ENCODE measurements at places on chromosomes 12 and 14. TPM values are rescaled to one million over a fixed set of nuclear protein-coding genes. Genes with fewer than 3 reads are reported as not detected.

POTEM gene
- not detected for total RNA-seq

CHST11 gene
- 47.8 TPM for total RNA-seq

CIROP gene
- total RNA-seq = not detected

BCL2L2 gene
- 0.86 TPM for total RNA-seq

LUM gene
- not detected for total RNA-seq

BMAL2 gene
- 21.6 TPM for total RNA-seq

TAMALIN gene
- 8.4 TPM for total RNA-seq

GLIPR1L1 gene
- not detected for total RNA-seq

MSRB3 gene
- not detected for total RNA-seq

CCND2 gene
- 784 TPM for total RNA-seq

DNA sequence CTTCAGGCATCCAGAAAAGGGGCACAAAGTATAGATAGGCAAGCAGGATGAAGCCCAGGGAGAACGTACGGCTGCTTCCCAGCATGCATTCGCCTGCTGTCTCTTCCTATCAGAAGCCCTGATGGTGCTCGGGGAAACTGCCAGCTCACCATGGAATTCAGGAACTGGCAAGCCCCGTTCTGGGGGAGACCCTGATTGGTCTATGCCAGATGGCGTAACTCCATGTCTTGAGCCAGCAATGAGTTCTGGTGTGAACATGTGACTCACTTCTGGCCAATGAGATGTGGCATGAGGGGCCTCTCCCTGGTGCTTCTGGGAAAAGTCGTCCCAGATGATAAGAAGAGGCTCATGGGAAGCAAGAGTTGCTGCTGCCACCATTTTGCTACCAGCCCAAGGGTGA, 270.8 kb downstream of the BCL11B start:
- DNase-seq = no peak

GRCh38 chr14:103721334-103722120, 5.9 kb downstream of the ZFYVE21 start:
- DNase-seq = no peak

- no peak for DNase-seq
Observed at GRCh38 chr12:78240827-78241226, 410.1 kb downstream of the NAV3 start.

- no peak for DNase-seq
Observed at GRCh38 chr12:11633968-11634367, 15.5 kb upstream of the ETV6 start.

DNA sequence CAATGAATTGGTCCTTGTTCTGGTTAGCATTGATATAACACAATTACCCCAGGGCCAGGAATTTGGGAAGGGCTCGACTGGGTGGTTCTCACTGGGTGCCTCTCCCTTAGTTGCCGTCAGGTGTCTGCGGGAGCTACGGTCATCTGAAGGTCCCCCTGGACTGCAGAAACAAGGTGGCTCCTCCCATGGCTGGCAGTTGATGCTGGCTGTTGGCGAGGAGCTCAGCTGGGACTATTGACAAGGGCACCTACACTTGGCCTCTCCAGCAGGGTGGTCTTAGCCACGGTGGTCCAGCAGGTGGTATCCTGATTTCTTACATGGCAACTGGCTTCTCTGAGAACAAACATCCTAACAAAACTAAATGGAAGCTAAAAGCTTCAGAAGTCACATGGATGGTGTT, 41.0 kb upstream of the RGS6 start:
- no peak for DNase-seq

- peak; percentile 73 for DNase-seq
Observed at GRCh38 chr12:118377884-118378470, 1.6 kb downstream of the SUDS3 start.

DNA sequence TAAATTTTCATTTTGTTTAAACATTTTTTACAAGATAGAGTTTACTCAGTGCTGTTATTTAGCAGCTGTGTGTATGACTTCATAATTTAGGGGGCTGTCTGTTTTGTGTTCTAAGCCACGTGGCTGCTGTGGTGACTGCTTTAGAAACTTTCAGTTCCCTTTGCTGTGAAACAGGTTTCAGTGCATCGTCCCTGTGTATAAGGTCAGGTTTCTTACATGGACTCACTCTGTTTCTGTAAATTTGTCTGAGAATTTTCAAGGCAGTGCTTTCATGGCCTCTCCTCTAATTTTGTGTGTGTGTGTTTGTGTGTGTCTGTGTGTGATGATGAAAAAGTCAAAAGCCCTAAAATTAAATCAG, 32.4 kb downstream of the BICD1 start:
- DNase-seq = no peak

GRCh38 chr14:104604458-104605449, at the start of gene TMEM179:
Gene TMEM179, minus strand, starts transcription at chr14:104604772. Its CDS starts 31 bp downstream, at chr14:104604741.
- no peak for DNase-seq

DNA sequence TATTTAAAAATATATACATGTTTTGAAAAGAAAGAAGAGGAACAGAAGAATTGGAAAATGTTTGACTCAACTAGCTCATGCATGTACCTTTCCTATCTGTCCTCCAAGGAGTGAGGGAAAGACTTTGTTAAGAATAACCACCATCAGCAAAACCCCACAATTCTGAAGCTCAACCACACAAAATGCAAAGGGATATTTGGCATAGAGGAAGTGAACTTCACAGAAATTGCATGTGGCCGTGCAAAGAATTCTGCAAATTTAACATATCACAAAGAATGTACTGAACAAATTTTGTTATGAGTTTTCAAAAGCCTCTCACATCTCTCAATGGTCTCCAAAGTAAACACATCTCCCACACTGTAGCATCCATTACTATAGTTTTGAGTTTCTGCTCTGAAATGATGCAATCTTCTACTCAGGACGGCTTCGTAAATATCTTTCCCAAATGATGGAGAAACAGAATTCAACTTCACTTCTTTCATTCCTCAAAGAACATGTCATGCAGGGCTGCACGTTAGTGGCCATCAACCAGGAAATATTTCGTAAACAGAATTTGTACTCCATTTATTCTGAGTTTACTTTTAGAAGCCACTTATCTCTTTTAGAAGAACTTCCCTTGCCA, 17.6 kb downstream of the DUSP6 start:
- no peak for DNase-seq

GRCh38 chr12:15770581-15770980, 18.6 kb downstream of the EPS8 start:
- no peak for DNase-seq

- no peak for DNase-seq
Observed at GRCh38 chr14:37594971-37595808, at the start of the genes FOXA1 and TTC6. Gene FOXA1, minus strand, starts transcription at chr14:37595249. Its CDS starts 277 bp downstream, at chr14:37594972. Gene TTC6, plus strand, starts transcription at chr14:37595629. Its CDS starts 26,436 bp downstream, at chr14:37622065.

- DNase-seq = no peak
Observed at GRCh38 chr12:73719223-73719622, 818.4 kb upstream of the ATXN7L3B start.

DNA sequence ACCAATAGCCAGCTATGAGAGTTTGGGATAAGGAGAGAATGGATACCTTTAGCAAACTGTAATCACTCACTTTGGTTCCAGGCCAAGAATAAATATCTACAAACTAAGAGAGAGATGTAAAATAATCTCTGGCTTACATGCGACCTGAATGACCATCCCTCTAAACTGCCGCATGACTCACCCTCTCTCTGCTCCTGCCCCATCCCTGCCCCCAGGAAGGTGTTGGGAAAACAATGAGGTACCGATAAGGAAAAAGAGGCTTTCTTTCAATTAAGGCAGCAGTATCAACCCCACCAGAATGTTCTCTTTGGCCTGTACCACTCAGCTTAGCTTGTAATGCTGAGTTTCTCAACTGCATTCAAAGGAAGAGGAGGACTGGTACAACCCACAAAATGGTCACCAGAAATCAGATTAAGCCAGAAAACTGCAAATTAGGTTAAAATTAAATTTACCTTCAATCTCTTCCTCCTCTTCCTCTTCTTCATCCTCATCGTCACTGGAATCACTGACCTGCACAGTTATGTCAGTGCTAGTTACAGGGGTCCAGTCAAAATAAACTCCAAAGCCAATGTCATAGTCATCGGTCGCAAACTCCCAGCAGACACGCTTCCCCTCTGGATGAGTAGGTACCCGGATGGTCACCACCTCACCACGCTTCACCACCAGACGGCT, 22.0 kb downstream of the GSTZ1 start:
- DNase-seq = no peak

GRCh38 chr12:124952295-124952694, 36.6 kb downstream of the DHX37 start:
- no peak for DNase-seq

DNA sequence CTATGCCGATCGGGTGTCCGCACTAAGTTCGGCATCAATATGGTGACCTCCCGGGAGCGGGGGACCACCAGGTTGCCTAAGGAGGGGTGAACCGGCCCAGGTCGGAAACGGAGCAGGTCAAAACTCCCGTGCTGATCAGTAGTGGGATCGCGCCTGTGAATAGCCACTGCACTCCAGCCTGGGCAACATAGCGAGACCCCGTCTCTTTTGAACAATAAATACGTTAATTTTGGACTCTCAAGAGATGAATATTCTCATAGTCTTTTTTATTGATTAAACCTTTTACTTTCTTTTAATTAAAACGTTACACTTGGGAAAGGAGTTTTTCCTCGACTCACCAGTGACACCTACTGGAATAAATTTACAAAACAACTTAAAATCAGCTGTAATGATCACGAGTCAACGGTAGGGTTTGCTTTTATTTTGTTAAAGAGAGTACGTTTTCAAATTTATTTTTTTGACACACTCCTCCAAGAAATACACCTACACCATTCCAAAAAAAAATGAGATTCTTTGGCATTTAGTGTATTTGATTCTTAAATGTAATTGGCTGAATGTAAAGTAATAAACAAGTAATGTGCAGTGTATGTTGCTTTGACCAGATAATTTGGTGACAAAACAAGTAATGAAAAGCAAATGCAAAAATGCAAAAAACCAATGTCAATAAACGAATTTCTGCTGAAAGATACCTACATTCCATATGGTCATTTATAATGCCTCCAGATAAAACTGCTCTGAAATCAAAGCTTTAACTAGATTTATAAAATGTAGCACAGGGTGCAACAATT, 687 bp upstream of the RPS29 start:
- peak; percentile 20 for DNase-seq

DNA sequence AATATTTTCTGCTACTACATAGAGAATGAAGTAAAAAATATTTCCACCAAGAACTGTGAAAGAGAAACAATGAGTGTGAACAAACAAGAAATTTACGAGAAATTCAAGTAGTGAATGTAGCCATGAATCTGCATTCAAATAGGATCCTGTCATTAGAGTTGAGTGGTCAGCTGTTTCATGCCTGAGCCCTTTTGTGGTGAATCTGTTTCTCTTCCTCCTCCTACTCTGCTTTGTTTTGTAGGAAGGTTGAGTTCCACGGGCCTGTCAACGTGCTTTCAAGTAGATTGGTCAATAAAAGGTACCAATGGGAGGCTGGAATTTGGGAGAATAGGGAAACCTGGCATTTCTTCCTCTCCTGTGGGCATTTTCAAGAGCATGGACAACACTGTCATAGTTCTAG, 1749.6 kb upstream of the FLRT2 start:
- no peak for DNase-seq

- DNase-seq = no peak
Observed at GRCh38 chr14:41606532-41607303, at the start of gene LRFN5. Gene LRFN5, plus strand, starts transcription at chr14:41606876.

GRCh38 chr12:6249580-6249979, 49.4 kb downstream of the CD9 start:
- DNase-seq = no peak

DNA sequence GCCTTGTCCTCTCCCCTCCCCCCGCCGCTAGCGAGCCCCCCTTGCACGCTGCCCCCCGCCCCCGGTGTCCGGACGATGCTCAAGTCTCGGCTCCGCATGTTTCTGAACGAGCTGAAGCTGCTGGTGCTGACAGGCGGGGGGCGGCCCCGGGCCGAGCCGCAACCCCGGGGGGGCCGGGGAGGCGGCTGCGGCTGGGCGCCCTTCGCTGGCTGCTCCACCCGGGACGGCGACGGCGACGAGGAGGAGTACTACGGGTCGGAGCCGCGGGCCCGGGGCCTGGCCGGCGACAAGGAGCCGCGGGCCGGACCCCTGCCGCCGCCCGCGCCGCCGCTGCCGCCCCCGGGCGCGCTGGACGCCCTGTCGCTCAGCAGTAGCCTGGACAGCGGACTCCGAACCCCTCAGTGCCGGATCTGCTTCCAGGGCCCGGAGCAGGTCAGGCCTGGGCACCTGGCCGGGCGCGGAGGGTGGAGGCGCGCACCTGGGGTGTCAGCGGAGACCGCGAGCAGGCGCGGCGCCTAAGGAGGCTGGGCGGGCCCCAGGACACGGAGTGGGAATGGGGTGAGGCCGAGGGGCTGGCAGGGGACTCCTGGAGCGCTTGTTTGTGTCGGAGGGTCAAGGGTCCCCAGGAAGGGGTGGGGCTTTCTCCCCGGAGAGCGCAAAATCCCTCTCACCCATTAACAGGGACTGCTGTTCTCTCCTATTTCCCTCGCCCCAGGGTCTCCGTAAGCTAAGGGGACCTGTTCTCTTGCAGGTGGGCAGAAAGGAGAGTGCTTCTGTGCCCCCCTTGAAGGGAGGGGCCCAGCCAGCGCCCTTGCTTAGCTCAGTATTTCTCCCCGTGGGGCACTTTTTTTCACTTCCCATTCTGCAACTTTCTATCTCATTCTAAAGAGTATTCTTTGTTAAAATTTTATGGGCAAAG, 810 bp downstream of the MARCHF9 start:
- peak; percentile 44 for DNase-seq

- DNase-seq = no peak
Observed at GRCh38 chr14:30657606-30658163, 35.6 kb downstream of the SCFD1 start.

DNA sequence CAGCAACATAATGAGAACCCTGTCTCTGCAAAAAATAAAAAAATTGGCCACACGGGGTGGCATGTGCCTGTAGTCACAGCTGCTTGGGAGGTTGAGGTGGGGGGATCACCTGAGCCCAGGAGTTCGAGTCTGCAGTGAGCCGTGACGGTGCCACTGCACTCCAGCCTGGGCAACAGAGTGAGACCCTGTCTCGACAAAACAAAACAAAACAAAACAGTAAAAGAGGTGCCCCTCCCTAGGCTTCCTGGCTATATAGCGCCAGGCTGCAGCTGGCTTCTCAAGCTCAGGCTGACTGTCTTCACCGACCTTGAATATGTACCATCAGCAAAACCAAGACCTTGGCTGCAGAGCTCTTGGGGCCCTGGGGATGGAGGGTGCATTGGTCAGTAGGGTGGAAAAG, 29.4 kb downstream of the TSPAN9 start:
- DNase-seq = no peak

DNA sequence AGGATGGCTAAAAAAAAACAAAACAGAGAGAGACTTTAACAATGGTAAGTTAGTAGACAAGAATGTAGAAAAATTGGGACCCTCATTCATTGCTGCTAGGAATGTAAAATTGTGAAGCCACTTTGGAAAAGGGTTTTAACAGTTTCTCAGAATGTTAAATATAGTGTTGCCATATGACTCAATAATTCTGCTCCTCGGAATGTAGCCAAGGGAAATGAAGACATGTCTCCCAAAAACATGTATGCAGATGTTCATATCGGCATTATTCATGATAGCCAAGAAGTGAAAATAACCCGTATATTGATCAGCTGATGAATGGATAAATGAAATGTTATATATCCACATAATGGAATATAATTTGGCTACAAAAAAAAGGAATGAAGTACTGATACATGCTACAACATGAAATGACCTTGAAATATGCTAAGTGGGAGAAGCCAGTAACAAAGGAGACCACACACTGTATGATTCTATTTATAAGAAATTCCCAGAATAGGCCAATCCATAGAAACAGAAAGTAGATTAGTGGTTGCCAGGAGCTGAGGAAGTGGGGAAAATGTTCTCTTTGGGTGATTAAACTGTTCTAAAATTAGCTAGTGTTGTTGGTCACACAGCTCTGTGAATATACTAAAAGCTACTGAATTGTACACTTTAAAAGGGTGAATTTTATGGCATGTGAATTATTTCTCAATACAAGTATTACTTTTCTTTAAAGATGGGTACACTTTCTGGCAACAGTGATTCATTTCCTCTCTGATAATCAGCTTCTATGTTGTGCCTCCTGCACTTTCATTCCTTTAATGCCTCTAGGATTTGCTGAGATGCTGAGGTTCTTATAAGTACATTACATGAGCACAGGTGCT, 132.5 kb downstream of the DAAM1 start:
- no peak for DNase-seq
